ENCODE measurements at places on chromosomes 2 and 18.

GRCh38 chr2:85248773-85249509 lies 78.8 kb downstream of the TGOLN2 start:
- no peak for DNase-seq

- no peak for DNase-seq
Measured at GRCh38 chr2:1931003-1931914, 186.9 kb upstream of the PXDN start.

DNA sequence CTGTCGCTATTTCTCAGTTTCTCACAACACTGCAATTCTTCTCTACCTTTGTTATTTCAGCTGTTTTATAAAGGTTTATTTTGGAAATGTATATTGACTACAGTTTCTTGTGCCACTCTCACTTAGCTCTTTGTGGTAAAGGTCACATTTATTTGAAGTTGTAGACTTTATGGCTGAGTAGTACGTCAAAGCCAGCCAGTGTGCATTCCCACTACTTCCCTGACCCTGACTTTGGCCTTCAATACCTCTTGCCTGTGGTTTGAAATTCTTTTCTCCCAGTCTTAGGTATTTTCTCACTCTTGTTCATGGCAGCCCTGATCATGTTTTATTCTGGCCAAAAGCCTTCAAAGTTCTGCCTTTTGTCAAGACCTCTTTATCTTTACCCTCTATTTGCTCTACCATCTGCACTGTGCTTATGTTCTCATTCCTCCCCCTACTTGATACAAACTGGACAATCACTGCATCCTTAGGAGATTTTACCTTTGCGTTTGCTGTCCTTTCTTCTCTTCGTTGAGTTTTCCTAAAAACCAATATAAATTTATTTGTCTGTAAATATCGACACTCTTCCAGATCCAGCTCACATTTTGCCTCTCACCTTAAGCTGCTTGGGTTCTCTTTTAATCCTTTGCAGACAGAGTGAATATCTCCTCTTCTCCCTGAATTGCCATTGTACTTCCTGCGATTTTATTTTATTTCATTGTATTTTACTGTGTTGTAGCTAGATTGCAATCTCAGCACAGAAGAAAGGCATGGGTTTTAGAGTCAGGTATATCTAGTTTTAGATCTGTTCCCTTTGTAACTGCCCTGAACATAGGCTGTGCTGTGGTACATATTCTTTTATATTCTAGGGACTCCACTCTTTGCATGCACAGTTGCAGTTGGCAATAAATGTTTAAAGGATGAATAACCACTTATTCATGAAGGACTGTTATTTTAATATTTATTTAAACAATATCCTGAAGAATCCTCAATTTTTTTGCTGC lies 31.2 kb downstream of the GULP1 start:
- no peak for DNase-seq

GRCh38 chr2:241372361-241372992 lies 16.4 kb downstream of the FARP2 start:
- DNase-seq: no peak

DNA sequence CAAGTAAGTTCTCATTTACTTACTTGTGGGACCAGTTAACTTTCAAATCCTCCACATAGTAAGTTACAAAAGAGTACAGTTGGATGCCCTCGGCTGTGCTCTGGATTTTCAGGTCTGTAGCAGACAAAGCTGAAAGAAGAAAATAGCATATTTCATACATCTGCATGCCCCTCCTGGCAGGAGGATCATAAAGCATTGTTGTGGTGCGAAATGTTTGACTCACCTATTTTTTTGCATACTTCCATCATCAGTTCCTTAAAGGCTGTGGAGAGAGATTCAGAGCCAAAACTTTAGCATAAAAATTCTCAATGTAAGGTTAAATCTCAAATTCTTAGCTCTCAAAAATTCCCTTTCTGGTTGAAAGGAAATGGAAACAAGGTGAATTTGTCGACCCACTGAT lies 70.8 kb upstream of the LPIN2 start:
- DNase-seq: no peak

GRCh38 chr18:13271302-13271911 lies 52.8 kb downstream of the LDLRAD4 start:
- no peak for DNase-seq

- peak; percentile 26 for DNase-seq
Measured at GRCh38 chr2:218962859-218963492, 3.5 kb downstream of the CDK5R2 start.

- no peak for DNase-seq
Measured at GRCh38 chr2:102063487-102063911, 71.7 kb downstream of the IL1R2 start.

DNA sequence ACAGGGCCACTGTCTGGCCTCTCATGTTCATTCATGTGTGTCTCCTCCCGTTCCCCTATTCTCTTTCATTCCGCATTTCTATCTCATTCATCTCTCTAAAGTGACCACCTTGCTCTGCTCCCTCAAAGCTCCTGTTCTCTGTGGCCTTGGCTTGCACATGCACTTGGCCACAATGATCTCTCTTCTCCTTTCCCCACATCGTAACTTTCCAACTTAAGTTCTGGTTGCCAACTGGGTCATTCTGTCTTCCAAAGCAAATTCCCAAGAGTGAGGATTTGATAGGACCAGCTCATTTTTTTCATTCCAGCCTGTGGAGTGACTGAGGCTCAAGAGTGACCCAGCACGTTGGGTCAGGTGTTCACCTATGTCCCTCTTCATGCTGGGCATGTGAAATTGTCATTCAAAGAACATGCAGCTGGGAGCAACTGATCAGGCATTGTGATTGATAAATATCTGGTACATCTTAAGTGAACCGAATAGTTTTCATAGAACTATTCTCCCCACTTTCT lies 14.3 kb upstream of the ITGA6 start:
- DNase-seq: no peak

All from CD4-positive, alpha-beta T cell treated with Interleukin-4 for 1 hour (primary cell).